ENCODE measurements at places on chromosomes 7 and 10.

GRCh38 chr10:51260376-51260775 is 186.1 kb downstream of the PRKG1 start:
- DNase-seq: no peak

DNA sequence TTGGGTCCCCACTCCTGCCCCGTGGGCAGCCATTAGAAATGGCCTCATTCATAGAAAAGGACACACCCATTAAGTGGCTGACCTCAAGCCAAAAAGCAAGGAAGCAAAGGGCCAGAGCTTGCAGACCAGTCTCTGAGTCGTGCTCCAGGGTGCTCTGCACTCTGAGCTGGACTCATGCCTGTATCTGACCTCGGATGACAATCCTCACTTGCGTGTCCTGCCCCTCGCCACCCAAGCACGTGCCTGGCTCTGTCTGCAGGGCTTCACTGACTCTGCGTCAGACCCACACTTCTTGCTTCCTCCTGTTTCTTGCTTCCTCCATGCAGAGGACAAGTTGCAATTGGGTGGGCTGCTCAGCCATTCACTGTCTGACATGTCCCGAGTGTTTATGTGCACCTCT is 138.8 kb downstream of the OAT start:
- DNase-seq: no peak

DNA sequence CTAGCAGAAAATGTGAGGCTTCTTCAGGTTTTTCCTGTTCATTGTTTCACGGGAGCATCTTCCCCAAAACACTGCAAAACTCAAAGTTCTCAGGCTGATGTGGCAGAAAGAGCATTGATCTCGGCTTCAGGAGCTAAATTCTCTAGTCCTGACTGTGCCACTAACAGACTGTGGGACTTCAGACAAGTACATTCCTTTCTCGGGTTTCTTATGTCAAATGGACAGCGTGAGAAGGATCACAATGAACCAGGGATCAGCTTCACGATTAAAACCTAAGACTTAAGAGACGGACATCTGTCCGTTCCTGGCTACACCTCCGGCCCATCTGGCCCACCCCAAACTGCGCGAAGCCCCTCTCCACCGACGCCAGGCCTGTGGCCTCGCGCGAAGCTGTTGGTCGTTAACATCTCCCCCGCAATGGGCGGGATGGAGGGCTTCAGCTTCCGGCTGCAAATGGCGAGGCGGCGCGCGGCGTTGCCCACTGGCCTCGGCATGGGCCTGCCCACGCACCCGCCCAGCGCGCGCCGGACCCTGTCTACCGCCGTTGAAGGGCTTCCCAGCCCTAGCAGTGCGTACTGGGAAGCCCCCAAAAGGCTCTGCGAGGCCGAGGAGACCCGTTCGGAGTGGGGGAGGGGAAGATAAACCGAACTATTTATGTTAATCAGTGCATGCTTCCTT is 549 bp upstream of the DDX50 start:
- DNase-seq: no peak

GRCh38 chr10:71473671-71474599 is 77.2 kb downstream of the CDH23 start:
- no peak for DNase-seq

DNA sequence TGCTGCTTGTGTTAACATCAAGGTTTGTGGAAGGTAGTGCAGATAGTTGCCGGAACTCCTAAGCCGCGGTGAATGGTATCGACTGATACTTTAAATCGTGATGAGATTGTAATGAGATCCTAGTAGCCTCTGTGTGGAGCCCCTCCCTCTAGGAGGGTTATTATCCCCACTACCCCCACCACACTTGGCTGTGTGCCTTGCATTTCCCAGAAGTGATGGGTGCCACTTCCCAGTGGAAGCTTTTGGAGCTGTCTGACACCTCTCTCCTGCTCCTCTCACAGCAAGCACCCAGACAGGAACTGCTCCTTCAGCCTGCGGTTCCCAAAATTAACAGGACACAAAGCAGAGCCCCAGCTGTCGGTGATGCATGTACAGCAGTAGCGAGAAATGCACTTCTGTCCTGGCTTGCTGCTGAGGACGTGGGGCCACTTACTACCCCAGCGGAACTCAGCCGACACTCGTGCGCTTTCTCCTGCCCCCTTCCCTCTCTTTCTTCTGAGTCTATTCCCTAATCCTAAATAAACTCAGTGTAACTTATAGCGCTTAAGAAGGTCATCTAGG is 52.5 kb downstream of the PRKAG2 start:
- no peak for DNase-seq

DNA sequence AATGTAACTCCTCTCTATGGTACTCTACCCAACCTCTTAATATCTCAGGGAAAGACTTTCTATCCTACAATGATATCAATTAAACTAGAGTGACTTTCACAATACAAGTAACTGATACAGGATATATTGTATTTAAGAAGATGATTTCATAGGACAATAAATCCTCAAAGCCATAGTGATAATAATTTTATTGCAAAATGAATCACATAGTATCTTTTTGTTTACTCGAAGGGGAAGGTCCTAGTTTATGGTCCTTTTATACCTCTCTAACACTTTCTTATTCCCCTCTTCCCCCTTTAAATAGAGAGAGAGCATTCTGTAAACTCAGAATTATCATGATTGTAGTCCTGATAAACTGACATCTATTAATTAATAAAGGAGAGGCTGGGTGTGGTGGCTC is 56.4 kb downstream of the TMEM106B start:
- no peak for DNase-seq

GRCh38 chr10:102394801-102395399 is 605 bp upstream of the NFKB2 start:
- peak; percentile 41 for DNase-seq

DNA sequence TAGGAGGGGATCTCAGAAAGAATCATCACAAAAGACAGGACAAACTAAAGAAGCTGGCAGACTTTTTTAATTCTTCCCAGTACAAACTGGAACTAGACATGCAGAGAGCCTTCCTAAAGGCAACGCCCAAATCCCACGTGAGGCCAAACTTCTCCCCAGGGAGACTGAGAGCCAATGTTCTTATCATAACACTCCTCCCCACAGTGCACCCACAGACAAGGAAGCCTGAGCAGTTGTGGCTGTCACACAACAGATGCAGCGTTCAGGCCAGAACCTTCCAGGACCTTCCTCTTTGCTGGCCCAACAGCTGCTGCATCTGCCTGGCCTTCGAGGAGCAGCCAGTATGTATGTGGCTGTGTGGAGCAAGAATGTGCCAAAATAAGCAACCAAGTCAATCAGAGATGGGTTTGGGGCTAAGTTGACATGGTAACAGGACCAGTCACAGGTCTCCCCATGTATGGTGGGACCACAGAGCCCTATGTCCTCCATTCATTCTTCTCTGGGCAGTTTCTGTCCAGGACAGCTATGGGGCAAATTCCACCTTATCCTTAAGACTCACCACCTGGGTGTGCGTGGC is 34.9 kb downstream of the SRPK2 start:
- DNase-seq: no peak

GRCh38 chr10:35203745-35204144 is 77.1 kb downstream of the CREM start:
- DNase-seq: no peak

Data from Jurkat, Clone E6-1 (cell line).